ENCODE measurements at places on chromosomes 2 and 18.
A peak's percentile ranks its signal among the peaks of the same experiment; 100 is the strongest.

DNA sequence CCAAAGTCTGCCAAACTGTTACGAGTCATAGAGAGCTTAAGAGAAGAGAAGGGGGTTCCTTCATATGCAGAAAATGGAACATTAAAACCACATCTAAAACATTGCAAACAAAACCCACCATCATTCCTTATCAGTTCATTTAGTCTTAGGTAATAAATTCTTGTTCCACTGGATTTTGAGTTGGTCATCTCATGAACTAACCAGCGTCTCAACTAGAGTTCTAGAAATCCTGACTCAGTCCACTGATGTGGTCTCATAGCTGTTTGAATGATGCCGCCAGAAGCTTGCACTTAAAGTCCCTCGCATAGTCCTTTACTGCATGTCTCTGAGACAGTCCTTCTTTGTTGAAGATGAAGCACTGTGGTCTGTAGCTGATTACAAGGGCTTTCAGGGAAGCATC, 15.0 kb upstream of the CAB39 start:
- DNase-seq = no peak

DNA sequence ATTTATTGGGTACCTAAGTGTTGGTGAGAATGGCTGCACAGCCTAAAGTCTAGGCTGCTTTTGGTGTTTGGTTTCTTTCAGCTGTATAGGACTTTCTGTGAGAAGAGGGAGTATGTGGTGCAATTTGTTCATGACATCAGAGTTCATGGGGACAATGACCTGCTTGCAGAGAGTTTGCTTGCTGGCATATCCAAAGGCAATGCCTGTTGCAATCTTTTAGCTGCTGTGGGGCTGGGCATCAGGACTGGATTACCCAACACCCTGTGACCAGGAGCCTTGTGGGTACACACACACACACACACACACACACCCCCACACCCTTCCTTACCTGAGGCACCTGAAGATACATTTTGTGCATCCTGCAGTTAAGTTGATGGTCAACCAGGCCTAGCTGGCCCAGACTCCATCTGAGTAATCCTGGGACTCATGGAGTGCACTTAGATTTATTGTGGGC, 68.4 kb downstream of the LIPG start:
- no peak for DNase-seq

DNA sequence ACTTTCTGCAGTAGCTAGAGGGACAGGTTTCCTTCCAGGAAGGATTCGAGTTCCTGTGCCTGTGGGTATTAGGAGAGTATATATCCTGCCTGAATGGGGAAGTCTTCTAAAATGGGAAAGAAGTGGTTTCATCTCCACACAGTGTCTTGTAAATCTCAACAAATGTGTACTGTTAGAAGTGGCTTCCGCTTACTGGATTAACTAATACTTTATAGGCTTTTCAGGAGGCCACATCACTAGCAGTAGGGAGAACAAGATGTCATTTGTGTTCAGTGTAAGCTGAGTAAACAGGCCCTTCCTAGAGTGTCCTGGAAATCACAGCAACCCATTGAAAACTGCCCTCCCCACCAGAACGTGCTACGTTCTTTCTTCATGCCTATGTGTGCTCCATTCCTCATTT, 12.5 kb upstream of the POLR1B start:
- no peak for DNase-seq

DNA sequence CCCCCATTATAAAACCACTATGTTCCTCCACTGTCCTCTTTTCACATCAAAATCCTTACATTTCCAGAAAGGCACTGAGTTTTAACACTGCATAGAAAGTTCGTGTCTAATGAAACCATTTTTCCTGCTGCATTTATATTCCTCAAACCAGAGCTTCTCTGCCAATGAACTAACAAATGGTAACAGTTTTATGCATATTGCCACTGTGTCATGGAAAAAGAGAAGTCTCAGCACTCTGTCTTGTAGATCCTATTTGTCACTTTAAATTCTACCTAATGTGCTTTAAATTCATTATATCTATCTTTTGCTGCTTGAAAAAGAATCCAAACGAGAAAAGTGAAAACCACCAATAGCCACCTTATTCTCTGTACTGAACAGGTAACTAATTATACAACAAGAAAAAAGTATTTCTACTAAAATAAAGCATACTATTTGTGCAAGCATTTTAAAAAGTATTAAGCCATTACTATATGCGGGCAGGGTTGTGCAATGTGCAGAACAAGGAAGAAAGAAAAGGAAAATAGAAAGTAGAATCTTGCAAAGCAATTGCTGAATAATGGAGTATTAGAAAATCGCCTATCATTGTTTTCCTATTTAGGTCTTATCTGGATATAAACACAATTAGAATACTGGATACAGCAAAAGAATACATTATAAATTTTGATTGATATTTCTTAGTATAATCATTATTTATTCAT, 328.9 kb downstream of the ZEB2 start:
- DNase-seq = no peak

DNA sequence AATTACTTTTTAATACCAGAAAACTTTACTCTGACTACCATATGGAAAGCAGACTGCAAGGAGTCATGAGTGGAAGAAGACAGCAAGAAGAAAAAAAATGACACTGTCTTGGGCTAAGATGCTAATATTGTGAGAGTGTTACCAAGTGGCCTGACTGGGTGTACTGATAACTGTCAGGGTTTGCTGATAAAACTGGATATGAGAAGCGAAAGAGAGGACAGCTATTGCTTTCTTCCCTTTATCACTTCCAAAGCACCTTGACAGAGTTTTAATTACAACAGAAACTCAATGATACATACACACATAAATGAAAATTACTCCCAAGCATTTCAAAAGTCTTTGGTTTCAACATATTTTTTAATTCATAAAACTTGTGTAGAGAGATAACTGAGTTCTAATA, 368.5 kb downstream of the ZEB2 start:
- no peak for DNase-seq

GRCh38 chr2:224933431-224933830, 108.8 kb downstream of the DOCK10 start:
- DNase-seq = no peak

GRCh38 chr2:222576171-222577081, 79.5 kb downstream of the FARSB start:
- DNase-seq = no peak

GRCh38 chr18:45642238-45642637, 27.0 kb downstream of the SLC14A2 start:
- no peak for DNase-seq

DNA sequence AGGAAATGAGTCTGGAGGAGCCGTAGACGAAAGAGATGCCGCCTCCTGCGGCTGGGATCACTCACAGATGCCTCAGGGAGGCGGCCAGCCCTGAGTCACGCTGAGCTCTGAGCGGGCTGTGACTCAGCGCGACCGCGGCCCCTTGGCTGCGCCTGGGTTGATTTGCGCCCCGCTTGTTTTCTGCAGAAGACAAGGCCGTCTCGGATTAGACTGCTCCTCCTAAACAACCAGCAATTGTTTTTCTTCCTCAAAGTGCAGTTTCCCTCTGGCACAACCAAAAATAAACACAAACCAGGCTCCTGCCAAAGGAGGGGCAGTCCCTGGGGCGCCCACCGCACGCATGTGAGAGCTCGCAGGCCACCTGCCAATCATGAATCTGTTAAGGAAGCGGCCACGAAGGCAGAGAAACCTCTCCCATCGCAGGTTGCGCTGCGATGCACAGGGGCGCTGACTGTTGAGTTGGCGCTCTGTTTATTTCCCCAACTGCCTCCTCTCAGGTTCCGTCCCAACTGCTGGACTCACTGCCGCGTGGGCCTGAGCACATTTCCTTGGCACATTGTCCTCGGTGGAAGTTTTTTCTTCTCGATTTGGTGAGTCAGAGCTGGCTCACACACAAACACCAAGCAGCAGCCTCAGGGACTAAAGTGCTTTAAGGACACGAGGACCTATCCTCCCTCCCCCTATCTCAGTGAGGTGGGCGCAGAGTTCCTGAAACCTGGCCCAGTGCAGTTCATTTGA, 85.2 kb upstream of the NDUFV2 start:
- DNase-seq = peak; percentile 66

- DNase-seq = no peak
These were observed 46.5 kb downstream of the ATIC start for GRCh38 chr2:215358312-215358845.

DNA sequence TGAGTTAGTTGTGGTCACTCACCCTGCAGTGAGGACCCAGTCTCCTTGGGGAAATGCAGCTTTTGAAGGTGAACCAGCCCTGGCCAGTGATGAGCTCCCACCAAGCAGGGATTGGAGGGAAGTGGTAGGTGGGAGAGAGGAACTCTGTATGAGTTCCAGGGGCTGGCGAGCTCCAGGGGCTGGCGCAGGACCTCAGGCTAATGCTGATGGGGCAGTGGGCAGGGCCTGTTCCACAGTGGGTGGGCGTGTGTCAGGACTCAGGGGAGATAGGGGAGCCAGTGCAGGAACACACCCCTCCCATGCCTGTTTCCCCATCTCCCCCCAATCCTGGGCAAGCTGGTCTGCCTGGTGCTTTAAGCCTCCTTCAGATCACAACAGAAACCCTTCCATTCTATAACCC, 208.4 kb downstream of the DYSF start:
- no peak for DNase-seq

DNA sequence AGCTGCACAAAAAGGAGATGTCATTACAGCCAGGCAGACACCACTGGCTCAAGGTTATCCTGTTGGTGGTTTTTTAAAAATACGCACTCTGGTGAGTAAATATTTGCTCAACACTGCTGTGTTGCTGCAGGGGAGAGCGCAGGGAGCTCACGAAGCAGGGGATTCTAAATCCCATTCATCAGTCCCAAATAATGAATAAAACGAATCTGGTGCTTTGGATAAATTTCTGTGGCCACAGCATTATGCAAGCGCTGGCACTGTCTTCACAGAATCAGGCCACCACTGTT, 256.2 kb downstream of the HDAC4 start:
- no peak for DNase-seq

GRCh38 chr18:59800897-59801296, 98.9 kb upstream of the PMAIP1 start:
- no peak for DNase-seq

DNA sequence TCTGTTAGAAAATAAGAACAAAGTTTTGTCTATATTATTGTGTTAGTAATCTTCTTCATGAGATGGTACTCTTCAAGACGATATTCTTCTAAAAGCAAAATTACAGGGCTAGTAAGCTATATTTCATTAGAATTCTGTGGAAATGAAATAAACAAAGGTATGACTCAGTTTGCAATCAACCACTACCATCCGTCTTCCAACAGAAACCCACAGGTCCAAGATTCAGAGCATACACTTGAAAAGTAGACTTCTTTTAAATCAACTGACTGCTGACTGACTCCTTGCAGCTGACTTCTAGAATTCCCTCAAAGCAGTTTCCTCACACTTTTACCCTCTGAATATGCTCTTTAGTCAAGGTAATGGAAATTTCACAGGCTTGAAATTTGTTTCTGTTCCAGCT, 193.7 kb downstream of the GCA start:
- no peak for DNase-seq

- DNase-seq = no peak
These were observed 26.3 kb downstream of the MRPL35 start for GRCh38 chr2:86225581-86225980.

DNA sequence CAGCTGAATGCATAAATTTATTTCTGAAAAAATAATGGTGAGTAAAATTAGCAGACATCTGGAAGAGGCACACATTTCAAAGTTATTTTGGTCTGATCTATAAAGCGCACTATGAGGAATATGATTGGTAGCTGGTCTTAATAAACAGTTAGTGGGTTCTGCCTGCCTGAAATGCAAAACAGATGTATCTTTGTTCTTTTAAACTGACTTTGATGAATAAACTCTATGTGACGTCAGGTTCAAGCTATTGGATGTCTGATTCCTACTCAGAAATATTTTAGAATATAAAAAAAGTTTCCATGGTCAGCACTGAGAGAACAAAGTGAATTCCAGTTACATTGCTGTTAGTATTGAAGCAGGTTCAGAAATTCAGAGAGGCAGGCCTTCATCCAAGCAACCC, 136.4 kb downstream of the TPGS2 start:
- DNase-seq = no peak

DNA sequence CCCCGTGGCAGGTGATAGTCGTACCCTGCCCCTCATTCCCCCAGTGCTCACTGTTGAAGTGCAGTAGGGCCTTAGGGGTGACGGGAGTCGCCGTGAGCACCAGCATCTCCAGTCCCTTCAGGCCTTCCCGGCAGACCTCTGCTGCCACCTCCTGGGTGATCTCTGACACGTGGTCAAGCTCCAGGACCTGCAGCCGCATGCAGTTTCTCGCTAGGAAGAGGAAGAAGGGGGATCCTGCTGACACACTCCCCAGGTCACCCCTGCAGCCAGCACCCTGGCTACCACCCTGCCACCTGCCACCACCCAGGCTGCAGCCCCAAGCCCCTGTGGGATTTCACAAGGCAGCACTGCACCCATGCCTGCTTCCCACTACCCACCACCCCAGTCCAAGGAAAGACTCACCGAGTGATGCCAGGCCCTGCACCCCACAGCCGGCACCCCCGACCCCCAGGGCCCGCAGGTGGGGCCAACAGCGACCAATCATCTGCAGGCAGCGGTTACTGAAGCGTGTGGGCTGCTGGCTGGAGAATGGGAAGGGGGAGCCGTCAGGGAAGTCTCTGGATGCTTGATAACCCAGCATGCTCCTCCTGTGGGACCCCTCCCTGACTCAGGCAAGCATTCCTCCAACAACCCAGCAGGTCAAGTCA, 23.8 kb downstream of the FBXO41 start:
- DNase-seq = peak; percentile 50

DNA sequence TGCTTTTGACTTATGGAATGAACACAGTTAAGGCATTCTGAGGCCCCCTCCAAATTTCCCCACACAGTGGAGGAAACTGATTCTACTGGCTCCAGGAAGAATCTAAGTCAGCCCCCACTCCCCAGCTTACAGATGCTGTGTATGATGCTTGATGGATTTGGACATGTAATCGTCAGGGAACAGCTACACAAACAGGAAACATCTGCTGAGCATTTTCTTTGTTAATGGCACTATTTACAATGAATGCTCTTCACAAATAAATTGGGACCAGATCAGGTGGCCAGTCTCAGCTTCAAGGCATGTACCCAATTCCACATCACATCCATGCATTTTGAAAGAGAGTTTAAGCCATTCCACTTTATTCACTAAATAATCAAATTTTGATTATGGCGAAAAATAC, 562.3 kb downstream of the SOX11 start:
- no peak for DNase-seq

DNA sequence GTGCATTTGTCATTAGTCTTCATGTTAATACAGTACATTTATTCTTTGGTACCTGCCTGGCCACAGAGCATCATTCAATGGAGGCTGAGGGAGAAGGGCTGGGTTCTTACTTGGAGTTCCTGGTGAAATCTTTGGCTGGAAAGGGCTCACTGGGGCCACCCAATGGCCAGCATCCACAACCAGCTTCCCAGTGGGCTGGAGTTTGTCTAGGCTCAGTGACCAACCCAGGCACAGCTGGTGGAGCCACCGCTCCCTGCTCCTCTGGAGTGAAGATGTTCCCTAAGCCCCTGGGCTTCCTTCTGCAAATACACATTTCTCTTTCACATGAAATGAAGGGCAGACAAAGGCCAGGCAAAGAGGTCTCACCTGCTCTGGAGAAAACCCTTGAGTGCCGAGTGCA, 34.4 kb downstream of the EHD3 start:
- DNase-seq = no peak

GRCh38 chr2:239150125-239151011, 250.5 kb downstream of the HDAC4 start:
- no peak for DNase-seq

GRCh38 chr2:180017784-180018183, 10.7 kb upstream of the CWC22 start:
- DNase-seq = peak; percentile 20

- DNase-seq = no peak
These were observed 6.3 kb upstream of the EN1 start for GRCh38 chr2:118853651-118854291.
